CD14-positive monocyte (primary cell): ENCODE measurements at places on chromosomes 2 and 18. TPM values are rescaled to one million over a fixed set of nuclear protein-coding genes. Genes with fewer than 3 reads are reported as not detected.

Gene PID1
- 117 TPM for polyA plus RNA-seq

Gene AQP12A
- not detected in 2 replicates for polyA plus RNA-seq

Gene PLCD4
- polyA plus RNA-seq = not detected

Gene SERPINB3
- not detected in 2 replicates for polyA plus RNA-seq

Gene BOLL
- not detected for polyA plus RNA-seq

Gene SLC4A5
- not detected for polyA plus RNA-seq

Gene CFAP53
- polyA plus RNA-seq = not detected

Gene EVA1A
- not detected in 2 replicates for polyA plus RNA-seq

Gene FOXI3
- not detected for polyA plus RNA-seq

Gene TXNDC2
- polyA plus RNA-seq = 0.10 TPM

Gene KCNJ13
- polyA plus RNA-seq = not detected

Gene LIMS3
- polyA plus RNA-seq = 0.53 and 0.94 TPM in 2 replicates

GRCh38 chr2:143901185-143901842 lies 618.6 kb downstream of the ZEB2 start:
- no peak overlapping the region for H3K4me3 ChIP-seq
- no peak overlapping the region for H3K27ac ChIP-seq
- DNase-seq = no peak
- no peaks in the 10 kb centered on the region for H3K27me3 ChIP-seq
- no peaks in the 10 kb centered on the region for H3K36me3 ChIP-seq

- DNase-seq = no peak
- H3K27me3 ChIP-seq = no peaks in the 10 kb centered on the region
- no peaks in the 10 kb centered on the region for H3K36me3 ChIP-seq
Measured at GRCh38 chr2:216083464-216084281, 2.0 kb downstream of the TMEM169 start.

- no peaks in the 10 kb centered on the region for H3K4me1 ChIP-seq
- H3K27me3 ChIP-seq = no peaks in the 10 kb centered on the region
- no peak overlapping the region for H3K4me3 ChIP-seq
- no peak for DNase-seq
- H3K36me3 ChIP-seq = no peaks in the 10 kb centered on the region
Measured at GRCh38 chr2:146997488-146997887, 847.3 kb upstream of the ACVR2A start.

- no peak for DNase-seq
- no peak overlapping the region for H3K27ac ChIP-seq
- no peaks in the 10 kb centered on the region for H3K27me3 ChIP-seq
Measured at GRCh38 chr2:145760781-145761649, 1241.1 kb upstream of the ZEB2 start.

- H3K27me3 ChIP-seq = no peaks in the 10 kb centered on the region
- DNase-seq = no peak
- H3K36me3 ChIP-seq = peaks cover 65% of the 10 kb centered on the region
- H3K4me1 ChIP-seq = peaks cover 11% of the 10 kb centered on the region
- H3K4me3 ChIP-seq = no peak overlapping the region
- H3K27ac ChIP-seq = no peak overlapping the region
Measured at GRCh38 chr2:86069091-86069685, 36.5 kb downstream of the POLR1A start.

- H3K27me3 ChIP-seq = no peaks in the 10 kb centered on the region
- peaks cover 90% of the 10 kb centered on the region for H3K36me3 ChIP-seq
- DNase-seq = no peak
- no peaks in the 10 kb centered on the region for H3K4me1 ChIP-seq
- H3K27ac ChIP-seq = no peak overlapping the region
- no peak overlapping the region for H3K4me3 ChIP-seq
Measured at GRCh38 chr2:71536226-71536671, 82.9 kb downstream of the DYSF start.

- H3K4me1 ChIP-seq = no peaks in the 10 kb centered on the region
- H3K36me3 ChIP-seq = no peaks in the 10 kb centered on the region
- H3K4me3 ChIP-seq = no peak overlapping the region
- no peak overlapping the region for H3K27ac ChIP-seq
- DNase-seq = no peak
Measured at GRCh38 chr2:176702131-176702530, 432.9 kb downstream of the MTX2 start.

- H3K27ac ChIP-seq = no peak overlapping the region
- no peak for DNase-seq
- H3K4me1 ChIP-seq = no peaks in the 10 kb centered on the region
- no peak overlapping the region for H3K4me3 ChIP-seq
Measured at GRCh38 chr2:43819491-43820163, 19.0 kb downstream of the ABCG5 start.

DNA sequence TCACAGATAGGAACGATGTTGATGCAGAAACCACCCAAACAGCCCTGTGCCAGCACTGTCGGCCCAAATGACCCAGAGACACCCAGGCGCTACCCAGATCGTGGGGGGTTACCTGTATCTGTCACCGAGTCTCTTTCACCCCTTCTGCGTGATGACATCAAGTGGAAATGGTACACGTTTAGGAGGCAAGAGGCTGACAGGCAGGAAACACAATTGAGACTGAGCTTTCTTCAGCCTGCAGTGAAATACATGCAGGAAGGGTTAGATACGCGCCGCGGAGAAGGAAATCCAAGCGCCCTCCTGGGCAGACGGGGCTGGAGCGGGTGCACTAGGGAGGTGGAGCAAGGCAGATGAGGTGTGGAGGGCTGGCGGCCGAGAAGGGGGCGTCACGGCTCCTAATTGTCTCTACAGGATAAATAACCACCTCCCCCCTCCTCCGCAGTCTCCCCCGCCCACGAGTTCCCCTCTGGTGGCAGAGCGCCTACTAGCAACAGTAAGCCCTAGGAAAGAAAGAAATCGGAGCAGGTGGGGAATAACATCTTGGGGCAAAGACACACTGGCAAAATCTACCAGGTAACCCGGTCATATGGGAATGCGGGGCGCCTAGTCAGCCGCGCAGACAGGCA lies at the start of gene RNF152:
Gene RNF152, minus strand, starts transcription at position 325 of the 626 bp plus-strand sequence. CDS start 76,544 bp downstream, outside the sequence.
- no peak within 1 kb of the TSS for H3K27ac ChIP-seq
- H3K27me3 ChIP-seq = peaks cover 74% of the 10 kb centered on the region
- H3K4me1 ChIP-seq = peaks cover 20% of the 10 kb centered on the region
- H3K4me3 ChIP-seq = peak within 1 kb of the TSS; percentile 65
- no peaks in the 10 kb centered on the region for H3K36me3 ChIP-seq

DNA sequence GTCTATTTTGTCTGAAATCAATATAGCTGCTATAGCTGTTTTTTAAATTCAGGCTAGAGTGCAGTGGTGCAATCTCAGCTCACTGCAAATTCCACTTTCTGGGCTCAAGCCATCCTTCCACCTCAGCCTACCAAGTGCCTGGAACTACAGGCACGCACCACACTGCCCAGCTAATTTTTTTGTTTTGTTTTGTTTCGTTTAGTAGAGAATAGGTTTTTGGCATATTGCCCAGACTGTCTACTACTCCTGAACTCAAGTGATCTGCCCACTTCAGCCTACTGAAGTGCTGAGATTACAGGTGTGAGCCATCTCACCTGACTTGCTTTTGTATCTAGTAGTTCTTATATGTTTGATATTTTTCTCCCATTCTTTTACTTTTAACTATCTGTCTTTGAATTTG lies 259.7 kb downstream of the CDH19 start:
- no peaks in the 10 kb centered on the region for H3K27me3 ChIP-seq
- H3K36me3 ChIP-seq = no peaks in the 10 kb centered on the region
- no peak overlapping the region for H3K27ac ChIP-seq
- H3K4me1 ChIP-seq = no peaks in the 10 kb centered on the region
- no peak overlapping the region for H3K4me3 ChIP-seq

DNA sequence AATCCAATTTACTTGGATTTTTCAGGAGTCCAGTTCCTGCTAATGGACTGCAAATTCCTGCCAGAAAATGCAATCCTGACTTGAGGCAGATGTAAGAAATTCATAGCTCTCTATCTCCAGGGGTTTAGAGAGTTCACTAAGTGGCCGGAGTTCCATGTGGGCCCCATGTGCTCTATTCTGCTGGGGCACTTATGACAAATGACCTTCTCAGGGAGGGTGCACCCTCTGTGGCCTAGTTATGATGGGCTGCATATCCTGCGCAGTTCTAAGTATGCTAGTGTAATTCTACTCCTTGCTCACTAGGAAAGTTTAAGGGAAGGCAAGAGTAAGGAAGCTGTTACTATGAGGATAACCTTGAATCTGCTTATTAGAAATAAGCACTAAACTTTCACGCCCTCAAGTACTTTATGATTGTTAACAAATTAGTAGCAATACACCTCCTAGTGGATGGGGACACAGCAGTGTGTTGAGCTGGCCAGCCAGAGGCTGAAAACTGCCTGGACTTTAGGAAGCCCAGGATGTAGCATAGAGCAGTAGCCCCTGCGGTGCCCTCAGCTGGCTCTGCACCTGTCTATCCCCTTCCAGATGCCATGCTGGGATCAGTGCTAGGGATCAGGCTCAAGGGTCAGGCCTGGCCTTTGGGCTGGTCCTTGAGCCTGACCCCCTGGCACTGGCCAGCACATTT lies 14.4 kb downstream of the SMYD1 start:
- H3K4me1 ChIP-seq = no peaks in the 10 kb centered on the region
- no peak for DNase-seq
- no peaks in the 10 kb centered on the region for H3K36me3 ChIP-seq
- no peaks in the 10 kb centered on the region for H3K27me3 ChIP-seq

DNA sequence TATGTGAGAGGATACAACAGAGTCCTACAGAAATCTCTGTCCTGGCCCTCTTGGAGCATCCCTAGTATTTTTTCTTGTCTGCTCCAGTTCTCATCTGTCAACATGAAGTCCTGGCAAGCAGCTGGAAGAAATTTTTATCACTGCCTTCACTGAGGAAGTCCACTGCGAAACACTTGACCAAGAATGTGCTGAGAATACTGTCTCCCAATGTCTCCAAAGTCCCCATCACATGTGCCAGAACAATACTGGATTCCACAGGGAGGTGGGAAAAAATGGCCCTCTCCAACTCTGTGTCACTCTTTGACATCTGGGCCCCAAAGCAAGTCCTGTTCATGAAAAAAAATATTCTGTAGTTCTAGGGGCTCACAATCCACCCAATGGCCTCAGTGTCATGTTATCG lies 32.8 kb upstream of the PGAP1 start:
- no peak for DNase-seq
- H3K27me3 ChIP-seq = no peaks in the 10 kb centered on the region
- no peak overlapping the region for H3K27ac ChIP-seq
- peaks cover 6% of the 10 kb centered on the region for H3K4me1 ChIP-seq

DNA sequence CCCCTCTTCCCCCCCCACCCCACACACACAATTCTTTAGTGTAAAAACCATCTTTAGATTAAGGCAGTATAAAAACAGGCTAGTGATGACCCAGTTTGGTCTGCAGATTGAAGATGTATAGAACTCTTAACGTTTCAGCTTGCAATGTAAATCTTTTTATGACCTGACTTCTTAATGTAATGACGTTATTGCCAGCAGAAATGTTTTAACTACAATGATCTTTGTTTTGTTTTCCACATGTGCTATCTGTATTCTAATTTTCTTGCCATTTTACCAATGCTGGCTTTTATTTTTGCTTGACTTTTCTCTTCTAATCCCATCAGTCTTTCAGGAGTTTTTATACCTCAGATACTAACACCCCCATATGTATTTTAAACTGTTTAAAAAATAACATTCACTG lies 25.2 kb downstream of the AGFG1 start:
- H3K27ac ChIP-seq = no peak overlapping the region
- H3K4me3 ChIP-seq = no peak overlapping the region
- H3K4me1 ChIP-seq = no peaks in the 10 kb centered on the region
- H3K36me3 ChIP-seq = peaks cover 65% of the 10 kb centered on the region
- no peaks in the 10 kb centered on the region for H3K27me3 ChIP-seq

GRCh38 chr2:129118296-129118695 lies 799.6 kb upstream of the HS6ST1 start:
- H3K4me1 ChIP-seq = no peaks in the 10 kb centered on the region
- no peaks in the 10 kb centered on the region for H3K27me3 ChIP-seq
- DNase-seq = no peak
- no peaks in the 10 kb centered on the region for H3K36me3 ChIP-seq
- no peak overlapping the region for H3K4me3 ChIP-seq
- no peak overlapping the region for H3K27ac ChIP-seq

DNA sequence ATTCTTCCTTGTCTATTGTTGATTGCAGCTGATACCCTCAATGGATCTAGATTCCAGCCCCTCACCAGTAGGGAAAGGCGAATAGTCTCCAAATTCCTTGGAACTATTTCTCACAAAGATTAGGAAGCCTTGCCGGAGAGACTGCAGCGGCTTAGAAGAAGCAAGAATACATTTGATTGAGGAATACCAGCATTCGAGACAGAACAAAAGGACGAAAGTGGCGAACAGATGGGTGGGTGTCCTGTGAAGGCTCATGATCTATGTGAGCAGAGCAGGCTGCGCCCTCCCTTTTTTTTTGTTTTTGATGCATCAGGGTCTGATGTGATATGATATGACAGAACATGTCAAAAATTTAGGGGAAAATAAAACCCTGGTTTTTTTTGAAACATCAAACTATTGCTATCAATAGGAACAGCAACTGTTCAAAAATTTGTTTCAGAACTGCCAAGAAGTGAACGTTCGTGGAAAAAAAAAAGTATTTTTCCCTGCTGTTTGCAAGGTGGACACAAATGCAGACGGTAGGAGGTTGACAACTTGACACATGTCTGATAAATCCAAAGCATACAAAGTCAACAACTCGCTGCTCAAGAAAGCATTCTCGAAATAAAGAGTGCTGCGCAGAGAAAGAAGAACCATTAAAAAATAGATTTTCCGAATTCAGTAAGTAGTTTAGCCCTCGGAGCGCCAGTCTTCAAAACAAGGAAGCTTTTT lies 49.1 kb downstream of the PTGR3 start:
- no peak overlapping the region for H3K4me3 ChIP-seq
- H3K4me1 ChIP-seq = no peaks in the 10 kb centered on the region

DNA sequence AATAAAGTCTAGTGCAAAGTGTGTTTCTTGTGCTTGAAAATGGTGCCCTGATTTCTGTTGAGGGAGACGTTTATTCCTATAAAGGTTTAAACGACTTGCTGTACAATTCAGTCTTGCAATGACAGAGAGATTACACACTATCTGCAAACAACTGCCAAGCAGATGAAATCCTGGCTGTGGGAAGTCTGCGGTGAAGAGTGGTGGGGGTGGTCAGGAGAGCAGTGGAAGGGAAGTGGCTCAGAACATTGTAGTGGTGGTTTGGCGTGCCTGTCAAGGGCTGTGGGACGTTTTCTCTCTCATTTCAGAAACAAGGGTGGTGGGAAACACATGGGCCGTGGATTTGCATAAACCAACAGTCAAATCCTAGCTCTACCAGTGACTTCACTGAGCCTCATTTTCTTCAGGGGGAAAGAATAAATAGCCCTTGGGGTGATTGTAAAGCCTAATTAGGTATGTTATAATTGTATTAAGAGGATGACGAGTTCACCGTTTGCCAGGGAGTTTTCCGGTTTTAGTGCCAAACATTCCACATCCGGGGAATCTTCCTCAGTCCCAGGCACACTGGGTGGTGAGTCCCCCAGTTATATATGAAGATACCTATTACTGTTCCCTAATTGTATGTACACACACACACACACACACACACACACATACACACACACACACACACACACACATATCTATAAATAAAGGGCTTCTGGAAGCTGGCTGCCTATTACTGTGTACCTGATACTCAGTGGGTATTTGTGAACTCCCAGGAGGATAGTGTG lies 115.0 kb downstream of the SPTBN1 start:
- peak overlapping the region; percentile 4 for H3K4me3 ChIP-seq
- H3K27me3 ChIP-seq = no peaks in the 10 kb centered on the region
- no peaks in the 10 kb centered on the region for H3K36me3 ChIP-seq
- DNase-seq = peak; percentile 54

- H3K27me3 ChIP-seq = no peaks in the 10 kb centered on the region
- no peaks in the 10 kb centered on the region for H3K4me1 ChIP-seq
- no peak overlapping the region for H3K27ac ChIP-seq
- H3K36me3 ChIP-seq = no peaks in the 10 kb centered on the region
- no peak for DNase-seq
Measured at GRCh38 chr18:67794521-67794920, 278.0 kb upstream of the DSEL start.

- H3K4me3 ChIP-seq = no peak overlapping the region
- H3K27me3 ChIP-seq = no peaks in the 10 kb centered on the region
- H3K4me1 ChIP-seq = peaks cover 10% of the 10 kb centered on the region
- H3K27ac ChIP-seq = no peak overlapping the region
- DNase-seq = no peak
Measured at GRCh38 chr2:173855661-173856060, 109.5 kb downstream of the SP3 start.
